ENCODE measurements at places on chromosomes 5 and 9.

GRCh38 chr9:3193791-3194190 lies 332.0 kb downstream of the RFX3 start:
- DNase-seq, result no peak

DNA sequence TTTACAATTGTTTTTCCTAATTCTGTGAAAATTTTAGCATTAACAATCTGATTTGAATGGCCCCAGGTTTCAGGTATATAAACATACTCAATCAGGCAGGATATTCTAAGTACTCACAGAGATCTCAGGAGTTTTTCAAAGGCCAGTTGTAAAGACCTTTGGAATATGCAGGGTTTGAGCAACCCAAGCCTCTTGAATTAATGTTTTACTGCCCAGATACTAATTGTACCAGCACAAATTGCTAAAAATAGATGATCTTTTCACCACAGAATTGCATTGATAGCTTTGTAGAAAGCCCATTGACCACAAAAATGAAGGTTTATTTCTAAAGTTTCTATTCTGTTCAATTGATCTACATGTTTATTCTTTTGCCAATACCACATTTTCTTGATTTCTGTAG lies 186.5 kb downstream of the OSTF1 start:
- DNase-seq, result no peak

GRCh38 chr9:77891128-77891800 lies 140.3 kb downstream of the GNAQ start:
- no peak for DNase-seq

DNA sequence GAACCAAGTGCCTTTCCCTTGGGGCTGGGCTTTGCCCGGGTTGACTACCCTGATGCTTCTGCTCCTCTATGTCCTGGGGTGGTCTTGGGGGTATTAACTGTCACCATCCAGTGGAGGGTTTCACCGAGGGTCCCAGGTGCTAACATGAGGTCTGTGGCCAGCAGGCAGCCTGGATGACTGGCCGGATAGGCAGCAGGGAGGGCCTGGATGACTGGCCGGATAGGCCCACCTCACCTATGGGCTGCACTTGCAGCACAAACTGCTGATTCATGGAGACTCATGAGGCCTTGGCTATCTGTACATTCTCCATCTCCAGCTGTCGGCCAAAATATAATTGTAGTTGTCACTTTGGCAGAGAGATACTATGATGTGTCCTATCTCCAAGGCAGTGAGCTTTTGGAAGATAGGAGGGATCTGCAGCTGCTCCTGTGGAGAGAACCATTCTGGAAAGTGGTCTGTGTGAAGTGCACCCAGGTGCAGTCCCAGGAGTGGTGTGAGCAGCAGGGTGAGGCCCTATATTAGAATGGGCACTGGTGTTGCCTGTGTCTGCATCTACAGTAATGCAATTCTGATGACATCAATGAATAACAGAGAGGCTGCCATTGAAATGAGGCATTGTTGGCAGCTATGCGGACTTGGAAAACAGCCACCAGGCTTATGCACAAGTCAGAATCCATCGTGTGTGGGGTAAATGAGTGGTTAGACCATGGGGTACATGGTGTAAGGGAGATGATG lies 26.3 kb upstream of the CDKN2AIPNL start:
- peak; percentile 88 for DNase-seq

- no peak for DNase-seq
Measured at GRCh38 chr9:116842658-116843057, 155.6 kb downstream of the TRIM32 start.

GRCh38 chr5:38780945-38781344 lies 64.9 kb upstream of the OSMR start:
- DNase-seq, result peak; percentile 87

DNA sequence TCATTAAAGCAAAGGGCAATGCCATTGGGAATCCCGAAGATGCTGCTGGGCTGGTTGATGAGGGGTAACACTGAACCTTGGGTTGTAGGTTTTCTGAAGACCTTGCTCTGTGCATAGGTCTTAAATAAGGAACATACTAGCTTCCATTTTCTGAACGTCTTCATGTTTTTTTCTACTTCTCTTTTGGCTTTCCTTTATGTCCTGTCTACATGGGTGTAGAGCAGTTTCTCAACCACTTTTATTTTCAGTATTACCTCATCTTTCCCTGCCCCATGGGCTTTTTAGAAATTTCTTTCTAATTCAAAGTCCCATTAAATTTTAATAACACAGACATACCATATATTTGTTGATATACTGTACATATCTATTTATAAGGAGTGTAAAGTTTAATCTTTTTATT lies at the start of gene IFNA14:
Gene IFNA14 (minus strand): TSS at position 95 of the 400 bp plus-strand sequence. CDS start 70 bp downstream, at position 25.
- DNase-seq, result no peak

- no peak for DNase-seq
Measured at GRCh38 chr9:74503666-74504065, 6.5 kb downstream of the RORB start.

DNA sequence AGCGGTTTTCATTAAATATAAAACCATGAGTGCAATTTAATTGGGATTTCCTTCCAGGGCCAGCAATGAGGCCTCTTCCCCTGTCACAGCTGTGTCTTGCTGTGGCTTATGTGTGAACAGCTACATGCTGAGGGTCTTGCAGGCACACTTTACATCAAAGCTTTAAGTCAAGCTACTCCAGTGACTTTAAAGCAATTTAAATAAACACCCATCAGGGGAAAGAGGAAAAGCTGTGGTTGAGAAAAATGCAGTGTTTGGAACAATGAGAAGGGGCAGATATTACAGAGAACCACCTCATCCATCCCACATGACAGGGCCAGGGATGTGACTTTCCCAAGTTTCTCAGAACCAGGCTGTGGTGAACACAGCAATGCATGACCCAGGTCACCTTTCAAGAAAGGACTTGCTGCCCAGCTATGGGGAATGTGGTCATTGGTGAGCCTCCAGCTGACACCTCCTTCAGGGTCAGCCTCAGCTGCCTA lies 115.9 kb upstream of the LPAR1 start:
- DNase-seq, result peak; percentile 22

DNA sequence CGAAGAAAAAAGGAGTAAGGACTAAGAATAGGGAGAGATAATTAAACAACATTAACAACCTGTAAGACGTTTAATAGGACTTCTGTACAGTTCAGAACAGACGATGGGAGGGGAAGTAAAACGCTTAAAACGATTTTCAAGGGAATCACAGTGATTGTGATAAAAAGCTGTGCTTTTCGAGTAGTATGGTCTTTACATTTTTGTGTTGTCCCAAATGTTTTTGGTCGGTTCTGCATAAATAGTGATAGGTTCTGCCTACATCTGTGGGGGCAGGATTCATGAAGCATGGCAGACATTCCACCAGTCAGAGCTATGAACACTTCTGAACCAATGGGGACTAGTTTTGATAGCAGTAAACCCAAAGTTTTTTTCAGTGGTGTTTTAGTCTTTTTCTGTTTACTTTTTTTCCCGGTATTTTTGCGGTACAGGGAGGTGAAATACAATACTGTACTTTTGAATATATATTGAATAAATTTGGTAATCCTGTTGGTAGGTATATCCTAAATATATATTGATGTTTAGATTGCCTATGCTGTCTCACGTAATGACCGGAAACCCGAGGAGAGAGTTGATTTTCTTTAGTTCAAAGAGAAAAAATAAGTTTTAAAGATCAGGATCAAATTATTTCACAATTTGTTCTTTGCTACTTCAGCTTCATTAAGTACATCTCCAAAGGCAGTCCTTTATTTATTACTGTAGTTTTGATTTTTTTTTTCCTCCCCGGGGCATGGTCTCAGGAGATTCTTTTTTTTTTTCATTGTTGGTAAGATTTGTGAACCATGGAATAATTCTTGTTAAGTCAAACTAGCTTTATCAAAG lies 1.3 kb downstream of the ERBIN start:
- peak; percentile 77 for DNase-seq

DNA sequence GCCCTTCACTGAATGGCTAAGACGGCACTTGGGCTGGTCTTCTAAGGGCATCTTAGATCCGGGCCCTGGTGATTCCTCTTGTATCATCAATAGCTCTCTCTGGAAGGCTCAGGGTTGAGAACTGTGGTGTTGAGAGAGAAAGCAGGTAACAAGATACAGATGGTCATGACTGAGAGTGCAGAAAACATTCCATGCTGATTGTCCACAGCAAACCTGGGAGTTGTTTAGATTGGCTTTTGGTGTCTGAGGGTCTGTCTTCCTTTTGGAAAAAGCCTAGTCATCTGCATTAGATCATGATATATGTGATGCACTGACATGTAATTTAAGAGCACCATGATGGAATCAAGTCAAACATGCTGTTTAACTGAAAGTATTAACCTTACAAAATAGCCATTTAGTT lies 331.9 kb downstream of the ADAMTS6 start:
- no peak for DNase-seq

DNA sequence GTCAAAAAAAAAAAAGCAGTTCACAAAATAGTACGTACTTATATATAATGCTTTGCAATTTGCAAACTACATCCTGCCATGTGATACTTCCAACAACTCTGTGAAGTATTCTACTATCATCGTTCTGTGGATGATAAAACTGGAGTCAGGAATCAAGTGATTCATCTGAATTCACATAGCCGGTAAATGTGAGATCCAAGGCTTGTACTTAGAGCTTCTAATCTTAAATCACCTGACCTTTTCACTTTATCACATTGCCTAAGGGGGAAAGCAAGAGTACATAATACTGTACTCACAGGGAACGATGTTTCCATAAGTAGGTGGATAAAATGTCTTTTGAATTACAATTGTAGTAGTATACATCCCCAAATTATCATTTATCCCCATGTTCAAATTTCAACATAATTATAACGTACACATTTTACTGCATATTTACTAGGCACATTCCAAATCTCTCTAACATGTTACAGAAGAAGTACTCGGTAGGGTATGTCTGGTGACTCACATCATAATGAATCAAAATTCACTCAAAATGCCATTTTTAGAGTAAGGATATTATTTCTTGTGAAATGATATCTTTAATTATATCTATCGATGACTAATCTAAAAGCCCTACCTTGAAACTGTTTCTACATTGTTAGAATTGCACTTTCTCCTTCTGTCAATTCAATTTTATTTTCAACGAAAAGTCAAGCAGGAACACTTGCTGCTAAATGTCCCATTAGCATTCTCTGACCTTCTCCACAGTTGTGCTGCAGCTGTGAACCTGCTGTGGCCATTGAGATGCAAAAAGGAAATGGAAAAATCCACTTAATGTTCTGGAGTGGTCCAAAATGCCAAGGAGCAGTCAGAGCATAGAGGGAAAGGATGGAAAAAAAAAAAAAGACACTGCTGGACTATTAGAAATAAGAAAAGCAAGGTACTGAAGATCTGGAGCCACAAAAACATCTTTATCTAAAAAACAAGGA lies 78.9 kb downstream of the OR2K2 start:
- DNase-seq, result no peak

GRCh38 chr9:98135558-98135934 lies 16.5 kb upstream of the TRIM14 start:
- no peak for DNase-seq

- peak; percentile 78 for DNase-seq
Measured at GRCh38 chr9:90642570-90643539, at the start of gene DIRAS2. DIRAS2 (minus strand) TSS chr9:90642824; CDS start chr9:90613827, 28,997 bp downstream.

- DNase-seq, result peak; percentile 62
Measured at GRCh38 chr9:81609782-81610739, 79.3 kb downstream of the TLE1 start.

All from astrocyte of the hippocampus (primary cell).